ENCODE measurements at places on chromosomes 7 and 10.

DNA sequence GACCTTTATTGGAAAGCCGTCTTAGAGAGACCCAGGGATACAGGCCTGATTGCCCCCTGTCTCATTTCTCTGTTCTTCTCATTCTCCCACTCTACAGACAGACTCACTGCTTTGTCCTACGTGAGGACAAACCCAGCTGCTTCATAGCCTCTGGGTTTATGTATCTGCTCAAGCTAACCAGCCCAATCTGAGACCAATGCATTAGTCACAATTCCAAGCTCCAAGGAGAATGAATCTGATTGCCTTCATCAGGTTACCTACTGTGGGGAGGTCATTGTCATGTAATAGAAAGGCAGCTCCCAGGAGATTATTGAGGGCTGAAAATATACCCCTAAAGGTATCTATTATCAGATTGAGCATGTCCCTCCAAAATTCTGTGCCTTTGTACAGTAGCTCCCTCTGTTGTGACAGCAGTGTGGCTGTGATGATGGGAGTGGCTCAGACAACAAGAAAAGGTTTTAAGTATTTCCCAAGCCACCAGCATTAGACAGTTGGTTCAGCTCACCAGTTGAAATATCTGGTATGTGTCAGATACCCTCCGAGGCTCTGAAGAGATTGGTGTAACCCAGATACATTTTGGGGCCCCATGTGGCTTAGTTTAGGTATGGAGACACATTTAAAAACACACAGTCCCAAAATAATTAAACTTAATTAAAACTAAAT is 123.1 kb upstream of the EEPD1 start:
- DNase-seq: no peak

DNA sequence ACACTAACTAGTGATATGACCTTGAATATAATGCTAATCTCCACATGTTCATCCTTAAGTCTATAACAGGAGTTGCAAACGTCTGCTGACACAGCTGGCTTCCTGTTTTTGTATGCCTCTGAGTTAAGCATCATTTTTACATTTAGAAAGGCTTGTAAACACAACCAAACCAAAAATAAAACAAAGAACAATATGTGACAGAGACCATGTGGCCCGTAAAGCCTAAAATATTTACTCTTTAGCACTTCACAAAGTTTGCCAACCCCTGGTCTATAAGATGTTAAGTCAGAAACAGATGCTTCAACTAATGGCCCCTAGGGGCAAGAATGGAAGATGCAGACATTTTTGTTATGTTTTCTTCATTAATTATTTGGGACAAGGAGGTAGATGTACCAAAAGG is 109.3 kb downstream of the CPEB3 start:
- DNase-seq: no peak

GRCh38 chr7:158204453-158204852 is 383.2 kb downstream of the PTPRN2 start:
- no peak for DNase-seq

- no peak for DNase-seq
Measured at GRCh38 chr10:28269842-28270456, 32.9 kb downstream of the MPP7 start.

GRCh38 chr10:13019280-13019679 is 17.8 kb upstream of the CCDC3 start:
- no peak for DNase-seq

DNA sequence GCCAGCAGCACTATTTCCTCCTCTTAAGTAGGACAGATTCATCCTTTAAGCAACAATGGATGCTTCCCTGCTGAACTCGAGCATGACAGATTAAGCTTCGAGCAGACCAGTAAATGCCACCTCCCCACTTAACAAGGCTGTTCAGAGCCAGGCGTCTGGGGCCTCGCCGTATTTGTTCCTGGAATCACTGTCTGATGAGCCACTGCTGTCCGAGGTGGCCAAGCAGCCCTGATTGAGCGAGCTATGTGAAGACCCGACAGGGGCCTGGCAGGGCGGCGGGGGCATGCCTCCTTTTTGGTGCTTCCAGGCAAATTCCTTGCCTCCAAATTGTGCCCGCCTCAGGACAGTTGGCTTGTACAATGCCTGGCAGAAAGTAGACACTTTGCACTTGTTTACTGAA is 862.6 kb downstream of the NRG3 start:
- no peak for DNase-seq

All from CD4-positive, alpha-beta T cell treated with Interleukin-17A for 4 hours (primary cell).